Stimulated activated CD8-positive, alpha-beta memory T cell treated with anti-CD3 and anti-CD28 coated beads, Interleukin-15, amount 100 ng/mL, for 48 hours (primary cell): ENCODE measurements at places on chromosomes 12 and 14.
A peak's percentile ranks its signal among the peaks of the same experiment; 100 is the strongest.

DNA sequence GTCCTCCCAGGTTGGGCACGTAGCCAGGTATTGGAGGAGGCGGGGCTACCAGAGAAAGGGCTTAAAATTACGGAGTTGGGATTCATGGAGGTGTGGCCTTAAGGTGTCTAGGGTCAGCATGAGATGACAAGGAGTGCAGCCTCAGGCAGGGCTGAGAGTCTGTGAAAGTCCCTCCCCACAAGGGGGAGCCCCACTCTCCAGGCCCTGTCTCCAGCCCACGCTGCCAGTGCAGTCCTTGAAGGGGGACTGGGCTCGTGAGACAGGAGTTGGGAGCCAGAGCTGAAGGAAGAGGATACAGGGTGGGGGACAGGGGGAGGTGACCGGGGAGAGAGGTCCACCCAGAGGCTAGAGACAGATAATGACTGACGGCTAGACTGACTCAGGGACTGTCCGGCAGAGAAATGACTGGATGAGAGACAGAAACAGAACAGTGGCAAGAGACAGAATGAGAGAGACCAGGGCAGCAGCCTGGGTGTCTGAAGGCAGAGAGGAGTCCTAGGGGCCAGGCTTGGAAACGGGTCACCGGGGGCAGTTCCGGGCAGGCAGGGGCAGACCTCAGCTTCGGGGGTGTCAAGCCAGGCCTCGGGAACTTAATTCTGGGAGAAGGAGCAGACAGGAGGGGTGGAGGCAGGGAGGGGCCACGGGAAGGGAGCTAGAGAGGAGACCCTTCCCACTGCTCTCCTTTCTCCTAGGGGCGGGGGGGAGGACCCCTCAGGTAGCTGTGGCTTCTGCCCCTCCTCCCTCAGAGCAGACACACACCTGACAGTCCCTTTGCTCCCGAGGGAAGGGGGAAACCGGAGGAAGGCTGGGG lies 970 bp downstream of the CDH24 start:
- peak; percentile 49 for DNase-seq

- DNase-seq: no peak
Observed at GRCh38 chr14:24928386-24928900, 121.5 kb downstream of the STXBP6 start.

- no peak for DNase-seq
Observed at GRCh38 chr14:24207104-24207551, 1.6 kb downstream of the TSSK4 start.

DNA sequence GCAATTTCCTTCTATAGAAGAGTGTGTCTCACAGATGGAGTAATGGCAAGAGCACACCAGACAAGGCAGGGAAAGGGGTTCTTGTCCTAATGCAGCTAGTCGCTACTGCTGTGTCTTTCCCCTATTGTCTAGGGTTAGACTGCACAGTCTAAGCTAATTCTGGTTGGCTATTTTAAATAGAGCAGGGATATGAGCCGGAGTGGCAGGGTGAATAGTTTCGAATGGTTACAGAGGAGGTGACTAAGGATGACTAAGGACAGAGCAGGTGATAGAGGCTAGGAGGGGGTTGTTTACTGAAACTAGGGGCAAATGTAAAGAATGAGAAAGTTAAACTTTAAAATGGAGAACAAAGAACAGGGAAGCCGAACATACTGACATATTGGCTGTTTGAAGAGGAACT lies 25.6 kb upstream of the CPNE8 start:
- no peak for DNase-seq

DNA sequence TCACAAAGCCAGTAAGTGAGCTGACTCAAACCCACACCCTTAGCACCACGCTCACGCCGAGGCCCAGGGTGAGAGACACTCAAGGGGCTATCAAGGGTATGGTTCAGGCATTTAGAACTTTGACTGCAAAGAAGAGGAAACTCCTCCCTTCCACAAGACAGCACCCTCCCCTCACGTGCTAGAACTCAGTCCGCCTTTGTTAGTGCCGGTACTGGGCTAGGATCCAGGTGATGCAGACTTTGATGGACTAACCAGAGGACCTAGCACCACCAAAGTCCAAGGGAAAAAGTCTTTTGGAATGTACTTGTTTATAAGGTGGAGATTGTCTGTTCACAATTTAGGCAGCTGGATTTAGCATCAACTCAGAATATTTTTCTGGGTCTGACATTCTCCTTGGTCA lies 33.7 kb downstream of the VWF start:
- no peak for DNase-seq

DNA sequence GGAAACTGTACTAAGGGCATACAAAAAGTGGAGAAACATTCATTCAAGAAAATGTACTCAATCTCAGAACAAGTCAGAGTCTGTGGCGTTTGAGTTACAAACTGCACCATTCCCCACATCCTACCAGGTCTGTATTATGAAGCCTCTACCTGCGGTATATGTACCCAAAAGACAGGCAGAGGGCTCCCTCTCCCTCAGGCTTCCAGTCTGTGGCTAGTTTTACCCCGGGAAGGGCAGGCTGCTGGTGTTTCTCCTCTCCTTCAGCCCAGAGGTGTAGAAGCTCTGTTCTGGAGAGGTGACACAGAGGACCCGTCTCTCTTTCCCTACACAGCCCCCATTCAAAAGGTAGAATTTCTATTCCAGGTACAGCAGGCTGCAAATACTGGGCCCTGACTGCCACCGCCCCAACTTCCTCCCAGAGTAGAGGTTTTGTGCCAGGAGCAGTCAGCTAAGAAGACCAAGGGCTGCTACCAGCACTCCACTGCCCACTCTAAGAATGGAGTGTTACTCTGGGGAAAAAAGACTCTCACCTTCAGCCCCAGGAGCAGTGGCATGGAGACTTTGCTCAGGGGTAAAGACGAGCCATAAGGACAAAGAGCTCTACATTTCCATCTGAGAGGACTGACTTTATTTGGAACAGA lies 39.4 kb downstream of the PARP11 start:
- DNase-seq: no peak

GRCh38 chr12:15157269-15157671 lies 63.9 kb downstream of the RERG start:
- DNase-seq: no peak

DNA sequence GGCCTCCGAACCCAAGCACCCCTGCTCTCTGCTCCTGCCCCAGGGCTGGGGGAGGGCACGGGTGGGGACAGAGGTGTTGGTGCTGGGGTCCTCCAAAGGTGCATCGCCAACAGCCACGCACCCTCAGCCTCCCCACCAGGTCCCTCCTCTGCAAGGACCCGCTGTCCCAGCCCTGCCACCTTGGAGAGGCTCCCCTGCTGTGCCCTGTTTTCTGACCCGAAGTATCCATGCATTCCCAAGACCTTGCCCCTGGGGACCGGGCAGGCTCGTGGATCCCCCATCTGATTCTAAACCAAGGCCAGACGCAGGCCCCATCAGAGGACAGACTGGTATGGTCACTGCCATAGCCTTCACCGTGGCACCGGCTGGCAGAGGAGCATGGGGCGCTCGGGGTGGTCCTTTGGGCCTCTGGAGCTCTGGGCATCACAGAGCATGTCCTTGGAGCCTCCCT lies 22.7 kb upstream of the BEGAIN start:
- DNase-seq: no peak

DNA sequence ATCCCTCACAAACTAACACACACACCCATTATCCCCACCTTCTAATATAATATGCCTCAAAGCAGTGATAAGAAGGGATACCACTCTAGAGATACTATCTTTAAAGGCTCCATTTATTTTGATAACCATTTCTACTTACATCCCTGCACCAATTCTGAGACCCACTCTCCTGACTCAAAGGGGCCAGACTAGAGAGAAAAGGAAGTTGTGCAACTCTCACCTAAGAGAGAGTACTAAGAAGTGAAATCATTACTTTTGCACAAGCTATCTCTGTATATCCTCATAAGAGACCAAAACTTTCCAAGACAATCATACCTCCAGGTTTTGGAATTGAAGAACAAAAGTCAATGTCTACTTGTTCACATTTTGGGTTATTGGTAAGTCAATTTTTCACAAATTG lies 45.4 kb upstream of the USP15 start:
- DNase-seq: no peak

DNA sequence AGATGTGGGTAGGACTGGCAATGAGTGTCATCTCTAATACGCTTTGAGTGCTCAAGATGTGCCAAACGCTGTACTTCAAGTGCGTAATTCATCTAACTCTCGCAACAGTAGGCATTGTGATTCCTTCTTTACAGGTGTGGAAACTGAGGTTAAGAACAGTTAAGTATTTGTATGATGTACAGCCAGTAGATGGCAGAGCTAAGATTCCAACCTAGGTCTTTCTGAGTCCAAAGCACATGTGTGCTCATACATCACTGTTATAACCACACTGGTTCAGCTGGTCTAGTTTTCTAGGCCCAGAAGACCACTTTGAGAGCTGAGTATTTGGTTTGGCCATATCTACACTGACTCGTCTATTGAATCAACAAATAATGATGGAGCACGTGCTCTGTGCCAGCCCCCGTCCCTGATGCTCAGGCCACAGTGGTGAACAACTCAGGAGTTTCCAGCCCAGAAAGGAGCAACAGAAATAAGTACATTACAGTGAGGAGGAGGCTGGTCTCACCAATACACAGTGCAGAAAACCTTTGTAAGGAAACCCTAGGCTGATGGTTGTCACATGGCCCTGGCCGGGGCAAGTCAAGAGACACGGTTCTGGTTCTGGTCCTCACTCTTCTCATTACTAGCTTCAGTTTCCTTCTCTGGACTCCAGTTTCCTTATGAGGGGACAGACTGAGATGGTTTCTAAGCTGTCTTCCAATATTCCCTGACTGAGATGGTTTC lies 69.3 kb upstream of the SCN8A start:
- no peak for DNase-seq

- no peak for DNase-seq
Observed at GRCh38 chr12:8482571-8483061, 26.9 kb downstream of the CLEC6A start.

DNA sequence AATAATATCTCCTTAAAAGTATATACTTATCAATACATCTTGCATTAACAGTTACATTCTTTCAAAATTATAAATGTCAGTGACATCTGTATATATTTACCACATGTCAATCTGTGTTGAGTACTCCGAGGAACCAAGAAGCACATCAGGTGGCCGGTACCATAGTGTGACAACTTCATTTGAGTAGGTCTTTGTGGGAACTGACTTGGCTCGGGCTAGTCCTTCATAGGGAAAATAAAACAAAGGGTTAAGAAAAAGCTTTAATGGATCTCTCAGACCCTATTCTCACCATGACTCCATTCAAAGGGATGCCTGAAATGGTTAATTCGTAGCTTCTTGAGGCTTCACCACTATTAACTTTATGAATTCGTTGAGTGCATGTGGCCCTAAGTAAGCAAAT lies 94.9 kb downstream of the ELK3 start:
- DNase-seq: no peak

GRCh38 chr12:50251619-50252252 lies 31.6 kb downstream of the LIMA1 start:
- DNase-seq: no peak

GRCh38 chr12:75986001-75986746 lies 45.4 kb downstream of the PHLDA1 start:
- DNase-seq: no peak

DNA sequence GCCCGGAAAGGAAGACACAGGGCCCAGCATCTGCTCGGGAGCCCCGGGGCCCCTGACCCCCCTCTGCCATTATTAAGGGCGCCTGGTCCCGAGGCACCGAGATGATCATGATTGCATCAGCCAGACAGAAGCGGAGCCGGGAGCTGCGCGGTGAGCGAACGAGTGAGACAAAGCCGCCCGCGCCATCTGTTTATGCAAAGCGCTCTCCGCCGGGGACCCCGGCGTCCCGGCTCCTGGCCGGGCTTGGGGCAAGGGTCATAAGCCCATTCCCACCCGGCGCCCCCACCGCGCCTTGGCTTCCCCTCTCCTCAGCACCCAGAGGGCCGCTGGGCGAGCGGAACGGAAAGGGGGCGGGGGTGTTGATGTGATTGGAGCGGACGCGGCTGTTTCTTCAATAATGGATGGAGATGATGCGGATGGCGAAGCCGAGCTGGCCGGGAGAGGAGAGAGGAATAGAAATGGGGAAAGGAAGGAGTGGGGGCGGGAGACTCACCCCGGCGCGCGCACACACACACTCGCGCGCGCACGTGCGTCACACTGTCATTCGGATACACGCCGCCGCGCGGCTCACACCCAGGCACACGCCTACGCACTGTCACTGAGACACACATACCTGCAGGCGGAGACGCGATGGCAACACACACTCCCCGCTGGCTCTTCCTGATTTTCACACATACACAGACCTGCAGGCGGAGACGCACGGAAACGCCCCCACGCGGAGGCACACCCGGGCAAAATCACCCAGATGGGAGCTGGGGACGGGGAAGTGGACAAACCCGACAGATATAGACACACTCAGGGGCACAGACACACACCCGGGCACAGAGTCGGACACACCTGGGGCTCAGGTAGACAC lies 10.7 kb downstream of the STAC3 start:
- no peak for DNase-seq

GRCh38 chr14:61183196-61183885 lies 97.8 kb downstream of the TMEM30B start:
- DNase-seq: no peak

- DNase-seq: no peak
Observed at GRCh38 chr12:64609536-64610078, 688 bp upstream of the RASSF3 start.

DNA sequence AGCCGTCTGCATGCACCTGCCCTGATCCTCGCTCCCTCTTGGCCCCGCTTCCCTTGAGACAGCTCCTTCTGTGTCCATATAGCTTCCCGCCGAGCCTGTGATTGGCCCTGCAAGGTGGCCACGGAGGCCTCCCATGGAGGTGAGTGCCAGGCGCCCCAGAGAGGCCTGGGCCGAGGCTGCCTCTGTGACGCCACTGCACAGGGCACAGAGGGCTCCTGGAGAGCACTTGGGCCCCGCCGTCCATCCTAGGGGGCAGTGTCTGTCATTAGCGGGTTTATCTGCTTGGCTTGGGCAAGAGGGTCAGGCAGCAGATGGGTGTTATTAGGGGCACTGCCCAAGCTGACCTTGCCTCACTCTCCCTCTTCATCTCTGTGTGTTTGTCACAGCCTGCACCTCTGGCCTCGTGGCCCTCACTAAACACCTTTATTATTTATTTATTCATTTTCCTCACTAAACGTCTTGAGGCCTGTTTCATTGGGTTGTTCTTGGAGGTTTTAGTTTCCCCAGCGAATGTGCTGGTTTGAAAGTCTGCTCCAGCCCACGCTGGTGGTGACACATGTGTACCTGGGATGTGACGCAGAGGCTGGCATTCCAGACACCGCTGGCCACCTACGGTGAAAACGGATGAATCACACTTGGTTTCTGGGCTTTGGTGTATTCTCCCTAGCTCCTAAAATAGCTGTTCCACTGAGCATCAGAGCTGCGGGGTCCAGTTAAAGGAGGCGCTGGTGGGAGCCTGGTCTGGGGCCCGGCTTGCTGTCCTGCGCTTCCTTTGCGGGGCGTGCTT lies 5.9 kb downstream of the ZFYVE21 start:
- no peak for DNase-seq

- DNase-seq: no peak
Observed at GRCh38 chr12:3538466-3539030, 47.5 kb downstream of the PRMT8 start.
